ENCODE measurements at places on chromosomes 3 and 15. TPM values are rescaled to one million over a fixed set of nuclear protein-coding genes. Genes with fewer than 3 reads are reported as not detected.

KBTBD12 gene
- 38.2 TPM for total RNA-seq

PP2D1 gene
- total RNA-seq: not detected

KLHL6 gene
- 4.2 TPM for total RNA-seq

IL16 gene
- total RNA-seq: 6.5 TPM

PDHB gene
- total RNA-seq: 226 TPM

SPATA12 gene
- not detected for total RNA-seq

FBXL22 gene
- 21.7 TPM for total RNA-seq

GCSAM gene
- total RNA-seq: 0.41 TPM

DNA sequence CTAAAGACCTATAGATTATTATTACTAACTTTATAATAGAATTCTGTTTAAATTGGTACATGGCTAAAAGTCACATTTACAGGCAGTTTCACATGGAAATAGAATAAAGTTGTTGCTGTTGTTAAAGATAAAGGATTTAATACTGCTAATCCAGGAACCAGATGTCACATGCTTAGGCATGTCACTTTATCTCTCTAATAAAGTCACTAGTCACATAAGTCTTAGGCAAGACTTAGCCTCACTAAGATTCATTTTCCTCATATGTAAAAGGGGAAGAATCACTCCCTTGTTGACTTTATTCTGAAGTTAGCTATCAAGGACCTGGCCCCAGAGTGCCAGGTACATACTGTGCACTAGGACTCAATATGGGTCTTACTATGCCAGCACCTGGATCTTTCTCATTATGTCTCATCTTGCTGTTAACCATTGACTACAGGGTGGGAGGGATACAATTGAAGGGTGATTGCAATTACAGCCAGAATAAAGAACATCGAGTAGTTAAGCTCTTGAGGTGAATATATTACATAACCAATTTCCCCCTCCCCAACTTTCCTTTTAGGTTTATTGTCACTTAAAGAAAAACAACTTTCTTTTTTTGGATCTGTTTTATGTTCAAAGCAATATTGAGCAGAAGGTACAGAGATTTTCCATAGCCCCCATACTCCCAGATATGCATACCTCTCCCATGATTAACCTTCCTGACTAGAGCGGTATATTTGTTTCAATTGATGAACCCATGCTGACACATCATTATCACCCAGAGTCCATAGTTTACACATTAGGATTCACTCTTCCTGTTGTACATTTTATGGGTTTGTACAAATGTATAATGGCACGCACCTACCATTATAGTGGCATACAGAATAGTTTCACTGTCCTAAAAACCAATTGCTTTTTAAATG lies 36.6 kb downstream of the LNP1 start:
- DNase-seq: no peak

DNA sequence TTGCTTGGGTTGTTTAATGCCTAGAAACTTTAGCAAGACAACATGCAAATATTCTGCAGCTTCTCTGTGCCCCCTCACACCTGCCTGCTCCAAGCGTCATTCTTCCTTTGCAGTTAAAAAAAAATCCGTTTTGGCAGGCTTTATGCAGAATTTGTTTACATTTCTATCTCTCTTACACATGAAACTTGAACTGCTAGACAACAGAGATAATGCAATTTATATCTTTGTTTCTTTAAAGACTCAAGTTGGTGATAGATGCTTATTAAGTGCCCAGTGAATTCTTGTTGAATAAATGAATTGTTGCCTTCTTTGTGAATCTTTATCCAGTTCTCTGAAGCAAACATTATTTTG lies 53.2 kb downstream of the CHST2 start:
- no peak for DNase-seq

GRCh38 chr15:42727750-42728381 lies 9.1 kb downstream of the CDAN1 start:
- DNase-seq: no peak

DNA sequence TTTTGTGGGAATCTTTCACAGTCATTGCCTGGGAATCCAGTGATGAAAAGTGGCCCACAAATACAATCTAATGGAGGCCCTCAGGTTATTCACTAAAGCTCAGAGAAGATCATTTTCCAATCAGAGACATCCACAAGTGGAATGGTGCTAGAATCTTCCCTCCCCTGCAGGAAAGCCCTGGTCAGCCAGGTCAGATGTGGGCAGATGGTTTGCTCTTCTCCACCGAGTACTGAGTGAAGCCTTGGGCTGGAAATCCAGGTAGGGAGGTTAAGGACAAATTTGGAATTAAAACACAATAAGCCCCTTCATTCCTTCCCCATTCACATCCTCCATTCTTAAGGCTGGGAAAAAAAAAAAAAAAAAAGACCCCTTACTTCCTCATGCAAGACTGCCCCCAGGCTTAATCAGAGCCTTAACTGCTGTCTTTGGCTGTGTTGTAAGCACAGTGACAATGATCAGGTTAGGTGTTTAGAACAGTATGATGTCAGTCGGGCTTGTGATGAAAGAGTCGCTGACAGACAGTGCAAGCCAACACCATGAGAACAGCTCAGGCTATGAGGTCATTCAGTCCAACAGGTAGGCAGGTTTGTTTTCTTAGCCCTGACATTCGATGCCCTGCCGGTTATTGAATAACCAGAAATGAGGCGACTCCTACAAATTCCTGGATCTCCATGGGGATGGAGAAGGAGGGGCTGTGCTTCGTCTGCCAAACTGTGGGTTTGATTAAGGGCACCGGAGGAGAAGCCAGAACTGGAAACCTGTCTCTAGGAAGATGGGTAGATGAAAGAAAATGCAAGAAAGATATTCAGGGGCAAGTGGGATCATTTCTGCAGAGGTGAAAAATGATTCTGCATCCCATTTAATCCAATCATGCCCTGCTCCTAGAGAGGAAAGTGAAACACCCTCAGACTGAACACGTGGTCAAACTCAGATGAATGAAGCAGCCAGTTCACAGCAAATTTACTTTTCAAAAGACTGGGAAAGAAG lies 23.5 kb upstream of the HES1 start:
- DNase-seq: peak; percentile 52

GRCh38 chr3:172700256-172700655 lies 10.6 kb downstream of the NCEH1 start:
- DNase-seq: no peak

GRCh38 chr3:14765576-14766427 lies 53.0 kb upstream of the FGD5 start:
- DNase-seq: no peak

DNA sequence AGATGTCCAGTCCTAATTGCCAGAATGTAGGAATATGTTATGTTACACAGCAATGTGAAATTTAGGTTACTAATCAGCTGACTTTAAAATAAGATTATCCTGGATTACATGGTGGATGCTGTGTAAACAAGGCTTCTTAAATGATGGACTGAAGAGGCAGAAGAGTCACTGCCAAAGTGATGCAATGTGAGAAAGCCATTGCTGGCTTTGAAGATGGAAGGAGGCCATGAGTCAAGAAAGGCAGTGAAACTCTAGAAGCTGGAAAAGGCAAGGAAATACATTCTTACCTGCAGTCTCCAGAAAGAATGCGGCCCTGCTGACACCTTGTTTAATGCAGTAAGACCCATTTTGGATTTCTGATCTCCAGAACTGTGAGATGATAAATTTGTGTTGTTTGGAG lies 179.1 kb upstream of the ZPLD1 start:
- no peak for DNase-seq

DNA sequence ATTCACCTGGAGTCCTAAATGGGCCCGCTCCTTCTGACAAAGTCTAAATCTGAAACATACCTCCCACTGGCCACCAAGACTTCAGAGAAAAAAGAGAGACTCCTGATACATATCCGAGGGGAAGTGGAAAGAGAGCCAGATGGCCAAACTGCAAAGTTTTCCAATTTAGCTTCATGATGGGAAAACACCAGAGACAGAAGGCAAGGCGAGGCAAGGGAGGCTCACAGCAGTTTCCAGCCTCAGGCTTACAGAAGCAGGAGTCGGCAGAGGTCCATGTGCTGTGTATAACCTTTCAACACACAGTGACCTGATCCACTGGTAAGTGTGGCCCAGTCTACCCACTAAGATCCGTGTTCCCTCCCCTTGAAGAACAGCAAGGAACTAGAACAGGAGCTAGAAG lies 29.9 kb upstream of the PDE8A start:
- DNase-seq: no peak

DNA sequence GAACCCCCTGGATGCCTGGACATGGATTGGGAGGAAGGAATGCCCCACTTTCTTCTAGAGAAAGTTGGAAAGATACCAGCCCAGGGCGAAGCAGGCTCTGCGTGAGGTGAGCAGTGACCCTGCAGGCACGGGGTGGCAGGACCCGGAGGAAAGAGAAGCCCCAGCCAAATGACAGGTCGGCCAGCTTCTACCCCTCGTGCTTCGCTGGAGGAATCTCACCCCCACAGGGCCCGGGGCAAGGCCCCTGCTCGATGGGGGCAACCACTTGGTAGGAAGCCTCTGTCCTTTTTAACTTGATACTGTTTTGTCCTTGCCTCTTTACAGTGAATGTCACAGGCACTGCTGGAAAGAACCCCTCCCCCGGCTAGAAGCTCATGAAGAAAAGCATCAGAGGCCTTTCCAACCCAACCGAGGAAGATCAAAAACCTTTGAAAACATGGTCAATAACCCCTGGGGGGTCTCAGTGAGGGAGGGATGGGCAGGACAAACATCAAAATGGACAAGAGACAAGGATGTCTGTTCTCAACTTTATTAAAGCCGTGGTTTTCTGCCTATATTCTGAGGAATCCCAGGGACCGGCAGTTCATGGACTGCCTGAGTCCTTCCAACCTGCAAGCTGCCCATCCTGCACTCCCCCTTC lies 54.4 kb downstream of the SH3BP5 start:
- no peak for DNase-seq

GRCh38 chr3:1513662-1514061 lies 420.8 kb downstream of the CNTN6 start:
- no peak for DNase-seq

GRCh38 chr15:90243943-90244639 lies 5.3 kb upstream of the TTLL13 start:
- DNase-seq: no peak

DNA sequence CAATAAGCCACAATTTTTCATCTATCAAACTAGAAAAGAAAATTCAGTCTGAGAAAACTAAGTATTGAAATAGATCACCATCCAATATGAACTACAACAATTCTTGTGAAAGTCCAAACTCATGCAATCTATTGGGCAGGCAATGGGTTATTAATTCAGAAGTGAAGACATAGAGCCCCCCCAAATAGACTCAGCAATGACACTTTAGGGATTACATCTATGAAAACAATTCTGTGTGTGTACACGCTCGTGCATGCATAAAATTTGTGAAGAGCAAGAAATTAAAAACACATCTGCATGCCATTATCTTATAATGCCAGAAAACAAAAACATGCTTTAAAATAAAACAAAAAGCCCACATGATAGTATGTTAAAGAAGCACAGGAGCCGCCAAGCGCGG lies 151.3 kb downstream of the NR1I2 start:
- no peak for DNase-seq

DNA sequence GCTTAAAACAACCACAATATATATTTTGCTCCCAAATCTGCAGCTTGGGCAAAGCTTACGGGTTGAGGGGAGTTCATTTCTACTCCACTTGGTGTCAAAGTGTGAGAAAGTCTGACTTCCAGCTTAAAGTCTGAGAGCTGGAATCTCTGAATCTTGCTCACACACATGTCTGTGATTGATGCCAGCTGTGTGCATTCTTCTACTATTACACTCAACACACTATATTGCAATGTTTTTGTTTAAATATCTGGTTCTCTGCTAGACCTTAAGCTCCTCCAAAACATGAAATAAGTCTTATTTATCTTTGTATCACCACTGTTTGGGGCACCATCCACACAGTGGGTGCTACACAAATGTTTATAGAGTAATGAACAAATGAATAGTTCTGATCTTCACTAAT lies 36.7 kb upstream of the SECISBP2L start:
- no peak for DNase-seq

- no peak for DNase-seq
These were observed 68.9 kb upstream of the ARL8B start for GRCh38 chr3:5053021-5053831.

- no peak for DNase-seq
These were observed 84.1 kb downstream of the WNT5A start for GRCh38 chr3:55402886-55403609.

DNA sequence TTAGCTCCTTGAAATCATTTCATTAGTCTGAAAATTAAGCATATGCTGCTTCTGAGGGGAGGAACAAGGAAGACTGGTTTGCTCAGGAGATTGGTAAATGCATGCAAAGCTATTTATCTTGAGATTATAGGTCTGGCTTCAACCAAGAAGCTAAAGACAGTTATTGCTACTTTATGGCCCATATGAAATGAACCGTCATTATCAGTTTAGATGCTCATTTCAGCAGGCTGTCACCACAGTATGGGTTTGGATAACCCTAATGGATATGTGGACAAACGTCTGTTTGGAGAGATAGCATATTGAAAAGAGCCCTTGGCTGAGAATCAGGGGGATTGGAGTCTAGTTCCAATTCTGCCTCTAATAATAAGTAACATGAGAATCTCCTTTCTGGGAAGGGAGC lies 922.6 kb downstream of the TUSC7 start:
- DNase-seq: no peak

GRCh38 chr3:171566803-171567422 lies 106.7 kb upstream of the TNIK start:
- DNase-seq: peak; percentile 73
